ENCODE measurements at places on chromosomes 11 and 22.

GRCh38 chr22:49112661-49113626 lies 714.7 kb downstream of the BRD1 start:
- no peak for DNase-seq

- peak; percentile 35 for DNase-seq
These were observed 5.2 kb upstream of the SLC15A3 start for GRCh38 chr11:60957188-60957587.

DNA sequence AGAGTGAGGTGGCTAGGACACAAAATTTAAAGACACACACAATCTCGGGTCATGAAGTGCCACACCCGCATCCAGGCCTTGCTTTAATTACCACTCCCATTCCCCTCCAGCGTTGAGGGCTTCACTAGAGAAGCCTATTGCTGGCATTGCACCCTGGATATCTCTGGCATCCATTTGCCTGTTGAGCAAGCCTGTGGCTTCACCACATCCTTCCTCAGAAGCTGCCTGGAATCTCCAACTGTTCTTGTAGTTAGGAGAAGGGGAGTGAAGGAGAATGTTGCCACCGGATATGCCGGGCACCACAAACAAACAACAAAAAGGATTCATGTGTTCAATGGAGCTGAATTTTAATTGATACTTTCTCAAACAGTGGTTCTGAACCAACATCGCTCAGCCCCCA lies 34.4 kb upstream of the RCN1 start:
- DNase-seq: peak; percentile 78

- DNase-seq: no peak
These were observed 7.5 kb downstream of the POU2AF3 start for GRCh38 chr11:111305876-111306275.

DNA sequence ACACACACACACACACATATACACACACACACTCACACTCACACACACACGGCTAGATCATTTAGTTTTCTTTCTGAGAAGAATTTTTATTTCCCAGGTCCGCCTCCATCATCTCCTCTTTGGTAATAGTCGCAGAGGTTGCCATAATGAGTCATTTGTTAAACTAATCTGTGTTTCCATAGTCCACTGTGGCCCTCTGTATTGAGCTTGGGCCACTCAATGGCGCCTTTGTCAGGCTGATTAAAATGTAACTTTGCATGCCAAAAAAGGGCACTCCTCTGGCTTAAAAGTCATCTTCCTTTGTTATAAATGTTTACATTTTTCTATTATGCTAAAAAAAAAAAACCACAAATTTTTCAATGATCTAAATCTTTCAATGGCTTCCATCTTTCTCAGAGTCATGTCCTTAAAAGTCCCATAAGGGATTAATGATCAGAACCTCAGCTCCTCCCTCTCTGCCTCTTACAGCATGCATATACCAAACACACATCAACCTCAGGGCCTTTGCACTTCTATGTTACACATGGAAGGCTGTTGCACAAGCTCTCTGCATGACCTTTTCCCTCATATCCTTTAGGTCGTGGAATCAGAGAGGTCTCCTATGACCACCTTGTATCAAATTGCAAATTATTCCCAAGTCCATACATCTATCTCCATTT lies 35.3 kb downstream of the EHF start:
- DNase-seq: peak; percentile 42

GRCh38 chr11:121958971-121959325 lies 157.1 kb downstream of the BLID start:
- DNase-seq: no peak

DNA sequence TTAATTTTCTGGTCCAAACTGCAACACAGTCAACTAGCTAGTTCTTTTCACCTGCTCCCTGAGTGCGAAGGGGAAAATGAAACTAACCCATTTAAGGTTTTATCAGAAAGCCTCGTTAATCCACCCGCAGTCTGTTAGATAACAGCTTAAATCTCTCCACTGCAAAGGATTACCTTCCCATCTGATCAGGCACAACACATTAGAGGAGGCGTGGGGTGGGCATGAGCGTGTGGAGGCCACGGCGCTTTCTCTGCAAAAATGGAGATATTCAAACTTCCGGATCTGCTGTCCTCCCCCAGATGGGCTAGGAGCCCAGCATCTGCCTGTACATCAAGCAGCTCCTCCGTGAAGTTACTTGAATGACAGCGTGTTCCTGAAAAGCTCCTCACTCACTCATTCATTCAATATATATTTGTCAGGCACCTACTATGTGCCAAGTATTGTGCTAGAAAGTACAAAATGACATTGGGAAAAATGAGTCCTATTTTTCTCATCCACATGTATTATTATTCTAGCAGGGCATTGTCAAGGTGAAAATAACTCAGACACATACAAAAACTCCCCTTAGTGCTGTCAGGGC lies 13.5 kb upstream of the ANKK1 start:
- no peak for DNase-seq

GRCh38 chr11:96215110-96215782 lies 127.7 kb downstream of the MAML2 start:
- DNase-seq: peak; percentile 46

DNA sequence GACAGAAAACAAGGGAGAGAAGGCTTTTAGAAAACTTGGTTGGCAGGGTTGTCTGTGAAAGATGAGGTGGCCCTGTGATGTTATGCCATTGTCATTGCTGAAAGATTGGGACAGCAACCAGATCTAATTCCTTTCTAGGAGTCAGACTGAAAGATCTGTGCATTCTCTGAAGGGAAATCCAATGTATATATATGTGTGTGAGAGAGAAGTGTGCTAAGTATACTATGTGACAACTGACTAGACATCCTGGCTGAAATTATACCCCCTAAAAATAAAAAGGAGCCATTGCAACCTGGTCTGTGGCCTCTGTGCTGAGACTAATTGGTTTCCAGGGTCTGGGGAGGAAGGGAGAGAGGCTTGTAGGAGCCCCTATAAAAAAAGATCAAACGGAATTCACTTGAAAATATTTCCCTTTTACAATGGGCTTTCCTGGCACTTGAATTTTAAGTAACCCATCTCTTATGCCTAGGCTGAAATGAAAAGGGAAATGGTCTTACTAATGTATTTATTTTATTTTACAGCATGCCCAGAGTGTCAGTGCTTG lies 1.2 kb upstream of the MPPED2 start:
- no peak for DNase-seq

DNA sequence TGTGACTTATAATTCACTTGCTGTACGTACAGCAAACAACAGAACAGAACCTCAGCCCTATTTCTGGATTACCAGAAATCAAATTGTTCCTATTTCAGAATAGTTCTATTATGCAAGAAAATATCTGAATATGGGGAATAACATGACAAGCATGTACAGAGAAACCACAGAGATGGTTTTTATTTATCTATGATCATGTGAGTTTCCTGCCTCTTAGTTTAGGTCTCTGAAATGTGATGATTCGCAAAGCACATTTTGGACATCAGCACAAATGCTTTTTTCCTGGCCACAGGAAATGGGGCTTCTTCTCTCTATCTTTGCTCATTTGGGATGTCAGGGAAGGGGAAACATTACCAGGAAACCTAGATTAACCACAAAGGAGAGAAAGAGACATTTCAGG lies 266.7 kb upstream of the CTSC start:
- DNase-seq: peak; percentile 2

DNA sequence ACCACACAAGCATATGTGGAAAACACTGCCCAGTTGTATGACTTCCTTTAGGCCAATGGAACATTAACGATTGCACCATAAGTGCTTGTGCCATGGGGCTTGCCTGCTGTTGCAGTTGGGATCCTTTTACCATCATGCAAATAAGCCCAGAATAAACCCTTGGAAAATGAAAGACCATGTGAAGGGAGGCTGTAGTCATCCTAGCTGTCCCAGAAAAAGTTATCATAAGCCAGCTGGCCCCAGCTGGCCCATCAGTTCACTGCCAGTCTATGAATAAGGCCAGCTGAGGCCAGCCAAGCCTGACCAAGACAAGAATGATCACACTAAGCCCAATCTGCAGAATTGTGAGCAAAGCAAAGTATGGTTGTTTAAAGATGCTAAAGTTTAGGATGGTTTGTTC lies 253.9 kb upstream of the ARHGAP20 start:
- DNase-seq: no peak

- DNase-seq: no peak
These were observed 488.3 kb downstream of the MN1 start for GRCh38 chr22:27312966-27313855.

- no peak for DNase-seq
These were observed 917 bp downstream of the RPS6KA4 start for GRCh38 chr11:64359712-64360445.

DNA sequence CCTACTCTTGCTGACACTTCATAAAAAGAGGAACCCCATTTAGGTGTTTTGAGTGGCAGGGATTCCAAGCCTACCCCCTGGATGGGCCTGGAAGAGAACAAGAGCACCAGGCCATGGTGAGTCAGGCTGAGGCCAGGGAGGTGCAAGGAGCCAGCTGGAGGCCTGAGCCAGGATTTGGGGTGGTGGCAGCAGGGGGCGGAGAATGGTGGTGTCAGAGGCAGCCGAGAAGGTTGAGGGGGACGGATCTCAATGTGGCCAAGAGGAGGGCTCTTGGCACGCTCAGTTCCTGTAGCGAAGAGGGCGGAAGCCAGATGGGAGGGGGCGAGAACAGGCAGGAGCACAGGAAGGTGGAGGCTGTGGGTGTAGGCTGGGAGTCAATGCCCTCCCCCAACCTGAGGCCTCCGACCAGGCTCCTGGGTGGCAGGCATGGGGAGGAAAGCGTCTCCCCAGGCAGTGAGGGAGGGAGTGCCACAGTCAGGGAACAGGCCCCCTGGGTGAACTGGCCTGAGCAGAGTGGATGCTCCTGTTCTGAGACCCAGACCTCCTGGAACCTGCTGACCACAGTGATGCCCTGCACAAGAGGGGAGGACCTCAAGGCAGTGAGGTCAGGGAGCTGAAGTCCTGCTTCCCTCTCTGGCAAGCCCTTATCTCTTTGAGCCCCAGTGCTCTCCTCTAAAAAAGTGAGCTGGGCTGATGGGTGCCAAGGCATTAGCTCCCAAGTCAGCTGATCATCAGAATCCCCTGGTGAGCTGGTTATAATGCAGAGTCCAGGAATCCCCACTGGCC lies 13.9 kb downstream of the RTN4RL2 start:
- no peak for DNase-seq

GRCh38 chr11:123174196-123175183 lies 20.6 kb downstream of the CLMP start:
- peak; percentile 97 for DNase-seq

- DNase-seq: no peak
These were observed 42.6 kb downstream of the KCNC1 start for GRCh38 chr11:17777086-17777737.

DNA sequence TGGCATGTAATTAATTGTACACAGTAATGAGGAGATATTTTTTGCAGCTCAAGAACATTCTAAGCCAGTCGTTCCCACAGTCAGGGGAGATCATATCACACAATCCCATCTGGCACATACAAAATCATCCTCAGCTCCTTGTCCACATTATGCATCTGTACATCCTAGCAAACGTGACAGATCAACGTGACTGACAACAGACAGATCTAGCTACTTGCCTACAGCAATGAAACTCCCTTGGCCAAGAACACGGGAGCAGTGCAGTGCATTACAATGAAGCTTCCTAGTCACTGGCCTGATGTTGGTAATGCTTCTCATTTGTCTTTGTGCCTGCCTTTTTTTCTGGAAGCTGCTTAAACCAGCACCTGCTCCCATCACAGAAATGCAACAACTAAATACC lies 24.5 kb upstream of the GUCY1A2 start:
- DNase-seq: no peak

DNA sequence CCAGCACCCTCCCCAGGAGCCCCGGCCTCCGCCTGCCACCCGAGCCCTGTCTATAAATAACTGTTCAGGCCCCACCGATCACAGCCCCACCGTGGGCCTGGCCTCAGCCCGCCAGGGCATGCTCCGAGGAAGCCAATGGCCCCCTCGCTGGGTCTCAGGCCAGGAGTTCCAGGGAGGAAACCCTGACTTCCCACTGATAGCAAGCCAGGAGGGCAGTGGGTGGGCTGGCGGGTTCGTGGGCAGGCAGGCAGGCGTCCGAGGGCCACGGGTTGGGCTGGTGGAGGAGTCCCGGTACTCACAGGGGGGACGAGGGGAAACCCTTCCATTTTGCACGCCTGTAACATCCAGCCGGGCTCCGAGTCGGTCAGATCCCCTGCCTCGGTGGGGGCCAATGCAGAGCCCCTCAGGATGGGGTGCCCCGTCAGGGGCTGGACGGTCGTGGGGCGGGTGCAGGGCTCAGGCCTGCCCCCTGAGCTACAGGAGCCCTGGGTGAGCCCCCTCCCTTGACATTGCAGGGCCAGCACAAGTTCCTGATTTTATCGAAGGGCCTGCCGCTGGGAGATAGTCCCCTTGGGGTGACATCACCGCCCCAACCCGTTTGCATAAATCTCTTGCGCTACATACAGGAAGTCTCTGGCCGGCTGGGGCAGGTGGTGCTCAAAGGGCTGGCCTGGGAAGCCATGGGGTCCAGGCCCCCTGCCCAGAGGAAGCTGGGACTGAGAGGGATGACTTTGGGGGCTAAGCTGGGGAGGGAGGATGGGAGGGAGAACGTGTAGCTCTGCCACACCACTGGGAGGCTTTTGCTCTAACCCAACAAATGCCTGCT lies at the start of gene SPI1:
SPI1 (minus strand) TSS at position 538 of the 826 bp plus-strand sequence; CDS start at position 344, 194 bp downstream.
- DNase-seq: no peak

DNA sequence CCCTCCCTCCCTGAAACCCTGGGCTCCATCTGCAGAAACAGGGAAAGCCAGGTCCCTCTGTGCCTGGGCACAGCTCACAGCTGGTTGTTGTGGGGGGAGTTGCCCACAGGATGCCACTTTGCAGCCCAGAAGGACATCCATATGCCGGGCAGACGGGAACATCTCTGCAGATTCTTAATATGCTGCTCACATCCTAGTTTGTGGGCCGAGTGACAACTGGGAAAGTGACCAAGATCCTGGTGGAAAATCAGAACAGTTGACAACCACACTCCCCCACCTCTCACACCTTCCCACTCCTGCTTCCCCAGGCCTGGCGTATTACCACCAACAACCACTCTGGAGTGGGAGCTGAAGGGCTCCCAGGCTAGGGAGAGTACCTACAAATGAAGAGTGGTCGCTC lies 7.3 kb upstream of the SCGB1A1 start:
- no peak for DNase-seq

GRCh38 chr11:129969920-129970319 lies 32.7 kb downstream of the PRDM10 start:
- no peak for DNase-seq

DNA sequence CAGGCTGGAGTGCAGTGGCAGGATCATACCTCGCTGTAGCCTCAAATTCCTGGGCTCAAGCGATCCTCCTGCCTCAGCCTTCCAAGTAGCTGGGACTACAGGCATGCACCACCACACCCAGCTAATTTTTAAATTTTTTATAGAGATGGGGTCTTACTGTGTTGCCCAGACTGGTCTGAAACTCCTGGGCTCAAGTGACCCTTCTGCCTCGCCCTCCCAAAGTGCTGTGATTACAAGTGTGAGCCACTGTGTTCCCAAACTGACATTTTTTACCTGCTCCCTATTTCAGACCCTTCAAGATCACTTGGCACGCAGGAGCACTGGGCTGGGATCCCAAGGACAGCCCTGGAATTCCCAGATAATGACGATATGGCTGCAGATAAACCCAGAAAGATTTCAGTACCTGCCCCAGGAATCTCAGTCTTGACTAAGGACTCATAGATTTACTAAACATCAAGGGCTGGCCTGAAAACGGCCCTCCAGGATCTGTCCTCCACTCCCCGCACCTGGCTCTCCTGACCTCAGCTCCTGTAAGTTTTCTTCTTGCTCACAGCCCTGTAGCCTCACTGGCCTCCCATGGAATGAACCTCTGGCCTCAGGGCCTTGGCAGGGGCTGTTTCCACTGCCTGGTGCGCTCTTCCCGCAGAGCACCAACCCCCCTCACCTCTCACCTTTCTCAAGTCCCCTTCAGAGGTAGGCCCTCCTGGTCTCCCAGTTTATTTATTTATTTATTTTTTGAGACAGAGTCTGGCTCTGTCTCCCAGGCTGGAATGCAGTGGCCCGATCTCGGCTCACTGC lies 3.6 kb upstream of the CSNK1E start:
- DNase-seq: no peak

Data from MCF 10A (cell line).